ENCODE measurements at places on chromosomes 3 and 15. TPM values are rescaled to one million over a fixed set of nuclear protein-coding genes. Genes with fewer than 3 reads are reported as not detected.
A peak's percentile ranks its signal among the peaks of the same experiment; 100 is the strongest.

Gene PGBD4
- 1.1 TPM for total RNA-seq

DNA sequence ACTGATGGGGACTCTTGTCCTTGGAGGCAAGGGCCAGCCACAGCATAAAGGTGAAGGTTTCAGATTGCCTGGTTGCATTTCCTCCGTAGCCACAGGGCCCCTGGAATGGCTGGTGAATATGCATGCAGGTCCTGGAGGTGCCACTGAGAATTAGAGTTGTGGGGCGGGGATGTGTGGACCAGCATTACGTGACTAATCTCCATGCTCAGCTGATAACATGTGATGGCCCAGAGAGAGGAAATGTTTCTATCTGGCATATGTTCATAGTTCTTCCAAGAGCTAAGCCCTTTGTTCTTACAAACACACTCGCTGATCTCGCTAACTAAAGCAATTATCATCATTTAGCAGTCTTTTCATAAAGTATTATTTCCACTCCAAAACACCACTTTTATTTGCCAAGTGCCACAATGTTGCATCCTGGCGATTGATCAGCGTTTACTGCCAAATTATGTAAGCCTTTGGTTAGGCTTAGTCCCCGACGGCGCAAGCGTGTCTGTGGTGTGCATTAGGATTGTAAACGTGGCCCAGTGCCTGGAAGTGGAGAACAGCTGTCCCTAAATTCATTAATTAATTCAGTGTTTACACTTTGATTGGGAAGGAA lies 55.9 kb downstream of the CGNL1 start:
- peak; percentile 75 for DNase-seq

GRCh38 chr3:152745646-152746045 lies 89.3 kb upstream of the P2RY1 start:
- DNase-seq = no peak

DNA sequence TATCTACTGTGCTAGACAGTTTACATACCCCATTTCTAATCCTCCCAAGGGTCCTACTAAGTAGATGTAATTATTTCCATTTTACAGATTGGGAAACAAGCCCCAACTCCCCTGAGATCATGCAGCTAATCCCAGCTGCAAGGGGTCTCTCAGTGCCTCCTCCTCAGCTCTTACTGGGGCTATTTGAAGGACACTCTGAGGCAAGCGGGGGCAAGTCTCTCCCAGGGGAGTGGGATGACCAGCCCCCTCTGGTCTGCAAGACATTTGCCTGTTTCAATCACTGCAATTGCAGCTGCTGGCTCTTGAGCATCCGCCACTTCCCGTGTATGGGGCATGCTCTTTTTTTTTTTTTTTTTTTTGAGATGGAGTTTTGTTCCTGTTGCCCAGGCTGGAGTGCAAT lies 11.4 kb downstream of the LAMP3 start:
- no peak for DNase-seq

- DNase-seq = no peak
Observed at GRCh38 chr3:189132839-189133238, 38.9 kb upstream of the TPRG1 start.

Data from endothelial cell of umbilical vein (primary cell).